T-helper 22 cell (primary cell): ENCODE measurements at places on chromosomes 1 and 21.

DNA sequence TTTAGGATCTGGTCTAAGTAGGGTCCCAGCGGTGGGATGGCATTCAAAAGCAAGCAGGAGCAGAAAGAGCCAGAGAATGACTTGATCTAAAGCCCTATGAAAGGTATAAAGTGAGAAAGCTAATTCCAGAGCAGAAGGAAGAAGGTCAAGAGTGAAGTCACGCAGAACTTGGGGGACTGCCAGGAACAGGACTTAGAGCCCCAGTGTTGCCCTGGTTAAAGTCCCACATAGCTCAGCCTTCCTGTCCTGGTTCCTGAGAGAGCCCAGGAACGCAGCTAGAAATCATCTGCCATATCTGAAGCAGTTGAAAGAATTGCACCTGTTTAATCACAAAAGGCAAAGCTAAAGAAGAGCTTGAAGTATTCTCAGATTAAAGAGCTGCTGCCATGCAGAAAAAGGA is 160.6 kb upstream of the ATP1B1 start:
- DNase-seq: no peak

GRCh38 chr21:29238053-29238966 is 60.4 kb upstream of the BACH1 start:
- no peak for DNase-seq

DNA sequence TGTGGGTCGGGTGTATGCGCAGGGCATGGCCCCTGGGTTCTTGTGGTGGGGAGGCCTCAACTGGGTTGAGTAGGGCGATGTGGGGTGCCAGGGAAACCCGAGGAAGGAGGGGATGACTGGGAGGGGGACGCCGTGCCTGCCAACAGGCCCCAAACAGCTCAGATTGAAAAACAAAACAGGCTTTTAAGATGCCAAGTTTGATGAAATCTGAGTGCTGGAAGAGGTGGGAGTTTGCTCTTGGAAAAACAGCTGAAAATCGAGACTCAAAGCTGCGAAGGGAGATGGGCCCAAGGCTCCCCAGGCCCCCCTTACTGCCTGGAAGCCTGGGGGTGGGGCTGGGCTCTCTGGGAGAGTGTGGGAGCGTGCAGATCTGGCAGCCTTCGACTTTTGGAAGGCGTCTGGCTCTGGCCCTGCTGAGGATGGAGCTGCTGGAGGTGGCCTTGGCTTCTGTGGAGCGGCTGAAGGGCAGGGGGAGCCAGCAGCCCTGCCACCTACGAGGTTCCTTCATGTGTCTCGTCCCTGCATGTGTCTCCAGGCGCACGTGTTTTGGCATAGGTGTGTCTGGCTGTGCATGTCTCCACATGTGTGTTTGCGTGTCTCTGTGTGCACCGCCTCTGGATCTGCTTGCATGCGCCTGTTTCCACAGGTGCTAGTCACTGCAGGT is 33.3 kb downstream of the PTPRF start:
- no peak for DNase-seq

DNA sequence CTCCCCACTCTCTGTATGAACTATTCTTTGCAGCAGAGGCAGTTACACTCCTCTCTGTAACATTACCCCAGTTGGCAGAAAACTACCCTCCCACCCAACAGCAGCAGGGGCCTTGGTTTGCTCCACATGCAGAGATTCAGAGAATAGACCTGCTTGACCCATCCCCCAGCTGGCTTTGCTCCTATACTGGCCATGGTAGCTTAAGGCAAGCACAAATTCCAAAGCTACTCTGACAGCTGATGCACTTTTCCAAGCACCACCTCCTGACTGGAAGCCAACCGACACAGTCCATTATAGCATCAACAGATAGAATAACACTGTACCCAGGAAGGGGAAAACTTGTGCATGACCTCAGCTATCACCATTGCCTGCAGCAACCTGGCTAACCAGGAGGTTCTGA is 846.5 kb upstream of the NCAM2 start:
- DNase-seq: no peak

- no peak for DNase-seq
Measured at GRCh38 chr21:36183144-36183795, 26.6 kb downstream of the DOP1B start.

DNA sequence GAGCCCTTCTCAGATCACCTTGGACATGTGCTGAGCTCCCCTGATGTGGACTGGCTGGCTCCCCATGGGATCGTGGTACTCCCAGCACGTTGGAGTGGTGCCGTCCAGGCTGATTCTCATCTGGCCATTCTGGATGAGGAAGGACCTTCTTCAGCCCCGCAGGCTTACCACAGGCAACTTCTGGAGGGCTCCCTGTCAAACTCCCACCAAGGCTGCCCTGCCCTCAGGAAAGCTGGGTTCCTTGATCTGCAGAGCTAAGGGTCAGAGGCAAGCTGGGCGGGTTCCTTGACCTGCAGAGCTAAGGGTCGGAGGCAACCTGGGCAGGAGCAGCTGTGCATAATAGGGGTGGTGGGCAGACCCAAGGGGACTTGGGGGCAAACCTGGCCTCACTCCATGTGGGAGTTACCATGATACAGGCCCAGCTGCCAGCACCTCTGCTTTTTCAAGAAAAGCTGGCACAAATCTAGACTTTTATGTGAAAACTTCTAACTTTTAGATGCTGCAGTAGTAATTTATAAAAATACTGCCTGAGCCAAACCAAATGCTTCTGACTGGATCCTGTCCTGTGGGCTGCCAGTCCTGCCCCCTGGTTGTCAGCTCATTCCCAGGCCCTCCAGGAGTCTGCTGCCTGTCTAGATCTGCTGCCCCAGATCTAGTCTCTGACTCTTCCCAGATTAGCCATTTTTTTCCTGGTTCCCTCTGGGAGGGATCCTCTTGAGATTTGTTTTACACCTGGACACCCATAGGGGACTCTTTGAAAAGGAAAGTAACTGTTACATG is 5.6 kb upstream of the THEM5 start:
- no peak for DNase-seq

GRCh38 chr1:12594490-12594889 is 23.5 kb downstream of the DHRS3 start:
- no peak for DNase-seq
